ENCODE measurements at places on chromosomes 16 and 17. TPM values are rescaled to one million over a fixed set of nuclear protein-coding genes. Genes with fewer than 3 reads are reported as not detected.

Gene KRT33A
- not detected for total RNA-seq

- H3K27ac ChIP-seq = no peak overlapping the region
- peak; percentile 81 for DNase-seq
- H3K36me3 ChIP-seq = no peaks in the 10 kb centered on the region
- no peak overlapping the region for H3K4me3 ChIP-seq
- H3K4me1 ChIP-seq = no peaks in the 10 kb centered on the region
- H3K27me3 ChIP-seq = no peaks in the 10 kb centered on the region
Observed at GRCh38 chr16:15704545-15704987, 54.5 kb downstream of the NDE1 start.

DNA sequence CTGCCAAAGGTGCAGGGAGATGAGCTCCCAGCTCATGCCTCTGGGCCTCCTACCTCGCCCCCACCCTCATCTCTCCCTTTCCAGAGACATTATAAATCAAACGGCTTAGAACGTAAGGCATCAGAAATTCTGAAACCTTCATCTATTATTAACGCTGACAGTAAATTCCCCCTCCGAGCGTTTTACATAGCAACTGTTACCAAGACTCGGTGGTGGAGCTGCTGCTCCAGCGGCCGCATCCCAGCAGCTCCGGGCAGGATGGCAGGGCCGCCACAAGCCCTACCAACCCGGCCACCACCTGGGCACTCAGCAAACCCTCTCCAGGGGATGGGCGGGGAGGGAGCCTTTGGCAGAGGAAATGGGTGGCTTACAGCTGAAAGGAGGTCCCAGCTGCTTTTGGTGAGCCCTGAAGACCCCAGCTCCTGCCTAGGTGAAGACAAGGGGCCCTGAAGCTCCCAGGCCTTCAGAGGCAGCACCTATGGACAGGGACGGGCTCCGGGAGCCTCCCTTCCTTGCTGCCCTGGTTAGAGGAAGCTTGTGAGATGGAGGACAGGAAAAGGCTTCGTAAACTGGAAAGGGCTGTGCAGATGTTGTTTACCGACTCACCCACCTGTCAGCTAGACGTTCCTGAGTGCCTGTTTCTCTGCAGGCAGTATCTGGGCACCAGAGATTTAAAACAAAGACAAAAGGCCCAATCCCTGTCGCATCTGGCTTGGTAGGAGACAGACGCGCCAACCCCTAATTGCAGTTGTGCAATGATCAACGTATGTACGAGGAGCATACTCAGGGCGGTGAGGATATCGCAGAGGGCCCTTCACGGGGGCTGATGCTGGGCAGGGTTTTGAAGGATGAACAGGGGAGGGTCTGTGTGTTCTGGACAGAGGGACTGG lies 76.9 kb downstream of the RAI1 start:
- H3K36me3 ChIP-seq = no peaks in the 10 kb centered on the region
- H3K27me3 ChIP-seq = no peaks in the 10 kb centered on the region
- DNase-seq = no peak
- H3K4me3 ChIP-seq = no peak overlapping the region
- no peaks in the 10 kb centered on the region for H3K4me1 ChIP-seq

Gene CHRNE
- 0.84 TPM for total RNA-seq

Gene SLC22A31
- 4.0 TPM for total RNA-seq

GRCh38 chr16:73051961-73052360 lies 4.0 kb upstream of the ZFHX3 start:
- no peaks in the 10 kb centered on the region for H3K36me3 ChIP-seq
- no peak overlapping the region for H3K4me3 ChIP-seq
- H3K27ac ChIP-seq = peak overlapping the region; percentile 100
- DNase-seq = no peak

Gene TBC1D3L
- 22.5 TPM for total RNA-seq

Measured in aorta (tissue), 5 donors.